ENCODE measurements at places on chromosomes 1 and 21. TPM values are rescaled to one million over a fixed set of nuclear protein-coding genes. Genes with fewer than 3 reads are reported as not detected.

The CAMK2N1 gene
- 132 TPM for polyA plus RNA-seq

The KCNE2 gene
- polyA plus RNA-seq: not detected

The TMCO4 gene
- not detected for polyA plus RNA-seq

The FCRL6 gene
- not detected for polyA plus RNA-seq

The MX2 gene
- not detected for polyA plus RNA-seq

The EPHX1 gene
- polyA plus RNA-seq: 1.6 TPM

The DNAJC6 gene
- polyA plus RNA-seq: 92.3 TPM

The MTF1 gene
- polyA plus RNA-seq: 1.6 TPM

The PCP4L1 gene
- 7.5 TPM for polyA plus RNA-seq

The TCHHL1 gene
- polyA plus RNA-seq: not detected

The SETD4 gene
- polyA plus RNA-seq: 30.9 TPM

The TFF2 gene
- polyA plus RNA-seq: not detected
